ENCODE measurements at places on chromosomes 3 and 15. TPM values are rescaled to one million over a fixed set of nuclear protein-coding genes. Genes with fewer than 3 reads are reported as not detected.

The ISLR gene
- total RNA-seq, result 31.1 TPM

The ADIPOQ gene
- 0.18 TPM for total RNA-seq

The VGLL3 gene
- 5.5 TPM for total RNA-seq

The CACNA2D3 gene
- total RNA-seq, result 0.84 TPM

The DZIP3 gene
- total RNA-seq, result 9.6 TPM

The SHF gene
- total RNA-seq, result 13.5 TPM

The CMTM8 gene
- 24.1 TPM for total RNA-seq

The IGSF10 gene
- 12.0 TPM for total RNA-seq

The TRH gene
- not detected for total RNA-seq

The POPDC2 gene
- total RNA-seq, result 1.7 TPM

The ATP2B2 gene
- total RNA-seq, result 1.8 TPM

The MEGF11 gene
- 0.19 TPM for total RNA-seq

The SPINT1 gene
- 0.17 TPM for total RNA-seq

The ESYT3 gene
- 0.16 TPM for total RNA-seq

The ACAD11 gene
- total RNA-seq, result 25.8 TPM

The CACNA1D gene
- total RNA-seq, result 111 TPM

The PTX3 gene
- 0.72 TPM for total RNA-seq

The ZNF502 gene
- 10.2 TPM for total RNA-seq

The GOLGA8N gene
- 9.5 TPM for total RNA-seq

The CCR9 gene
- total RNA-seq, result 0.57 TPM

The SEMA3G gene
- 2.2 TPM for total RNA-seq

The A4GNT gene
- total RNA-seq, result not detected

The DUOX1 gene
- 37.7 TPM for total RNA-seq

The GTPBP8 gene
- total RNA-seq, result 39.6 TPM

The CD80 gene
- total RNA-seq, result 0.28 TPM

The PYDC2 gene
- not detected for total RNA-seq

The IQCF5 gene
- total RNA-seq, result not detected

The MCF2L2 gene
- 39.3 TPM for total RNA-seq

The ITIH1 gene
- 0.28 TPM for total RNA-seq

The COL8A1 gene
- 0.94 TPM for total RNA-seq

The RTP1 gene
- total RNA-seq, result not detected

The FBXL2 gene
- 9.6 TPM for total RNA-seq

The RCCD1 gene
- 20.2 TPM for total RNA-seq

The PLA2G4E gene
- not detected for total RNA-seq

The GRM7 gene
- total RNA-seq, result 5.6 TPM

The CISH gene
- 12.6 TPM for total RNA-seq

The SPATA12 gene
- 0.40 TPM for total RNA-seq

The IL17RD gene
- total RNA-seq, result 1.6 TPM

The SLC12A1 gene
- total RNA-seq, result not detected

The AGBL1 gene
- not detected for total RNA-seq

The CORO2B gene
- 4.5 TPM for total RNA-seq

Measured in adrenal gland (tissue), 19 donors.